ACHN (cell line): ENCODE measurements at places on chromosomes 11 and 22.

- no peak for DNase-seq
Measured at GRCh38 chr11:110345743-110346142, 49.3 kb upstream of the RDX start.

DNA sequence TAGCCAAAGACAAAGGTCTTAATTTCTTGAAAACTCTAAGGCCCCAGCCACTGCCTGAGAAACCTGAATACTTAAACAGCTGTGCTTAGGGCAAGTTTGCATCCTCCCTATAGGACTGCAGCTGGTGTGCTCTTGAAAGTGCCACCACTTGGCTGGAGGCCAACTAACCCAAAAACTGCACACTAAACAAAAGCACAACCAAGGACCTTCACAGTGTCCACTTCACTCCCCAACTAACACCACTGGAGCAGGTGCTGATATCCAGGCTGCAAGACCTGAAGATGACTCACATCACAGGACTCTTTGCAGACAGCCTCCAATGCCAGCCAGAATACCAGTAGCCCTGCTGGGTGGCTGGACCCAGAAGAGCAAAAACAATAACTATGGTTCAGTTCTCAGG lies 357.7 kb upstream of the ARHGAP42 start:
- no peak for DNase-seq

- DNase-seq: no peak
Measured at GRCh38 chr11:75078233-75078632, 18.4 kb downstream of the OR2AT4 start.

- DNase-seq: no peak
Measured at GRCh38 chr22:27401321-27401720, 400.2 kb downstream of the MN1 start.

DNA sequence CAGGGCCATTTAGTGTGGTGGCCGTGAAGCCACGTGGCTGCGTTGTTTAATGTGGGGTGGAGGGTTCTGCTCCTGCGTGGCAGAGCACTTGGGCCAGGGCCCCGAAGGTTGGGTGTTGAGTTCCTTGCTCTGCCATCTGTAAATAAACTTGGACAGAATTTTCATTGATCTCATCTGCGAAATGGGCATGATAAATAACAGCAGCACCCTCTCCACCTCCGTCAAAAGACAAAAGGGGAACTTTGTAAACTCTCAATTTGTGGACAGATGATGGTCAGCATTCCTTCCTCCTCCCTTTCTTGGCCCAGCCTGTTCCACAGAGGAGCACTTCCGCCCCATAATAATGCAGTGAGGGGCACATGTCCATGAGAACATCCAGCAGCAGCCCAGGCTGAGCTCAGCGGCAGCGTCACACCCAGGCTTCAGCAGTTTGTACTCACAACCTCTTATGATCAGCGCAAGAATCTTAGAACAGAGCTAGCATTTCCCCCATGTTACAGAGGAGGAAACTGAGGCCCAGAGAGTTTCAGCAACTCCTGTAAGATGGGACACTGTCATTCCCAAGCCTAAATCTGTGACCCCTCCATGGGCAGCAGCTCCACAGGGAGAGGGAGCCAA lies 874.5 kb downstream of the BRD1 start:
- DNase-seq: no peak
